ENCODE measurements at places on chromosomes 3 and 15. TPM values are rescaled to one million over a fixed set of nuclear protein-coding genes. Genes with fewer than 3 reads are reported as not detected.

The DGKG gene
- total RNA-seq: not detected

- DNase-seq: no peak
Observed at GRCh38 chr15:55959744-55960447, 33.5 kb downstream of the NEDD4 start.

The SLC12A8 gene
- 8.5 TPM for total RNA-seq

DNA sequence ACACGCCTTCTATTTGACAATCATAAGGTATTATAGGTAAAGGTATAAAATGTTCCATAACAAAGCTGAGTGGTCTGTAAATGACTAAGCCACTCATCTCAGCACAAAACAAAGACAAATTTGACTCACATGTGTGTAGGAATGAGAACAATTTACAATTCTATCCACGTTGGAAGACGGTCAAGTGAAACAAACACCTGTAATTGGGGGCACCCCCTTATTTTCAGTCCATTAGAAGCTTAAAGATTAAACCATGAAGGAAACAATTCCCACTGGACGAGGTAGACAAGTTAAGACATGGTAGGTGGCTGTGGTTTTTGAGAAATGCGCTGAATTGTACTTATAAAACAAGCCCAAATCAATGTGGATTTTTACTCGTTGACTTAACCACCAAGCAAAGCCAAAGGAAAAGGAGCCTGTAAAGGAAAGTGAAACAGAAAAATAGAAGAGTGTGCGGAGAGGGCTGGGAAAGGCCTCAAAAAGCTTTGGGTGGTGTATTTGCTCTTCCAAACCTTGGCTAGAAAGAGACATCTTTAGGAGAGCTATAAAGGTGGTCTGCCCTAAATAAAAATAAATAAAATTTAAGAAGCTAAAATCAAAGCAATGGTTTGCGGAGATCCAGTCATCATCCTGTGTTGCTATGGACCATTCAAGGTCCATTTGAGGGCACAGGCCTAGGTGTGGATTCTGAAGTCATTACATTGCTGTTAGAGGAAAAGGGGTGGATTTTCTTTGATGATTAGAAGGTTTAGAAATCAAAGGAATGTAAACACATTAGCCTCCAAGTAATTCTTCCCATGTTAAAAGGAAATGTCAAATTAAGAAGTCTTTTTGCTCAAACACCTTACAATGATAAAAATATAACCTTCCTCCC lies 135.0 kb downstream of the TFG start:
- DNase-seq: no peak

The RNF111 gene
- 29.2 TPM for total RNA-seq

- DNase-seq: no peak
Observed at GRCh38 chr3:113953677-113954076, 5.9 kb downstream of the ZDHHC23 start.

The ALDH1L1 gene
- total RNA-seq: 1.5 TPM

All from MCF 10A (cell line).